ENCODE measurements at places on chromosomes 7 and 10.

GRCh38 chr7:112152186-112152585, 54.0 kb downstream of the DOCK4 start:
- DNase-seq, result no peak

- DNase-seq, result no peak
Measured at GRCh38 chr10:63478564-63478963, 12.8 kb upstream of the JMJD1C start.

GRCh38 chr10:10629512-10629911, 388.2 kb upstream of the CELF2 start:
- no peak for DNase-seq

GRCh38 chr10:81696609-81697388, 178.2 kb upstream of the NRG3 start:
- no peak for DNase-seq
